Dermis microvascular lymphatic vessel endothelial cell (primary cell): ENCODE measurements at places on chromosomes 2 and 18.

GRCh38 chr2:1745171-1746023, 1.1 kb upstream of the PXDN start:
- no peak for DNase-seq

- peak; percentile 25 for DNase-seq
Observed at GRCh38 chr18:76405681-76406356, 89.2 kb downstream of the ZNF516 start.

- no peak for DNase-seq
Observed at GRCh38 chr2:18404708-18405107, 155.7 kb downstream of the RDH14 start.

DNA sequence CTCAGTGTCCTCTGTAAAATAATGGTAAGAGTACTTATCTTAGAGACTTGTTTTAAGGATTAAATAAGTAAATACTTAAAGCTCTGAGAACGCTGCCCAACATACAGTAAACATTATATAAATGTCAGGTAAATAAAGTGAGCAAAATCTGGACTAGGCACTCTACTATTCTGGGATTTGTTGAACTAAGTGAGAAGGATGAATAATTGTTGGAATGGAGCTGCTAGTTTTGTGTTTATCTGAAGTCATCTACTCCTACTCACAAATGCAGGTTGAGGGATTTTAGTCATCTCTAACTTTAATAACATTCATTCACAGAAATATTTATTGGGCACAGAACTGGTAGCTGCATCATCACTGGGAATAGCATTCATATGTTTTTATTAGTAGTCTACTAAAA, 103.4 kb downstream of the MEIS1 start:
- no peak for DNase-seq

GRCh38 chr18:1002653-1003178, 98.0 kb downstream of the ADCYAP1 start:
- peak; percentile 55 for DNase-seq

- no peak for DNase-seq
Observed at GRCh38 chr2:45816272-45816671, 164.8 kb downstream of the PRKCE start.

GRCh38 chr2:95058989-95059641, 33.6 kb downstream of the MAL start:
- DNase-seq: no peak

DNA sequence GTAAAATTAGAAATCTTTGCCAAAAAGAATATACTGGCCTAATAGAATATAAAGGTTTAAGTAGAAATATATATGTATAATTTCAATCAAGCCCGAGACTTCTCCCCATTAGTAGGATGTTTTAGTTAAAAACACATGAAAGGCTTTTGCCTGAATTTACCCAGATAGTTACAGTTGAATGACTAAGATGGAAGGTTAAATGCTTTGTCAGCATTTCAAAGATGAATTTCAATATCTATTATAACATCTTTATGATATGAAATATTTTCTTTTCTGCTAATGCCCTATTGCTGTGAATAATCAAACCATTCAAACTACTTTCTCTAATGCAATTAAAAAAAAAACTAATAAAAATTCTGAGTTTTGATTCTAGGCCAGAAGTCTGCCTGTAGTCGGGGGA, 18.0 kb upstream of the ABCA12 start:
- no peak for DNase-seq

GRCh38 chr18:35484034-35484433, 13.7 kb downstream of the INO80C start:
- DNase-seq: no peak

- DNase-seq: no peak
Observed at GRCh38 chr2:241279413-241279812, 36.1 kb downstream of the HDLBP start.

GRCh38 chr2:101569886-101570520, 95.1 kb upstream of the RFX8 start:
- no peak for DNase-seq

DNA sequence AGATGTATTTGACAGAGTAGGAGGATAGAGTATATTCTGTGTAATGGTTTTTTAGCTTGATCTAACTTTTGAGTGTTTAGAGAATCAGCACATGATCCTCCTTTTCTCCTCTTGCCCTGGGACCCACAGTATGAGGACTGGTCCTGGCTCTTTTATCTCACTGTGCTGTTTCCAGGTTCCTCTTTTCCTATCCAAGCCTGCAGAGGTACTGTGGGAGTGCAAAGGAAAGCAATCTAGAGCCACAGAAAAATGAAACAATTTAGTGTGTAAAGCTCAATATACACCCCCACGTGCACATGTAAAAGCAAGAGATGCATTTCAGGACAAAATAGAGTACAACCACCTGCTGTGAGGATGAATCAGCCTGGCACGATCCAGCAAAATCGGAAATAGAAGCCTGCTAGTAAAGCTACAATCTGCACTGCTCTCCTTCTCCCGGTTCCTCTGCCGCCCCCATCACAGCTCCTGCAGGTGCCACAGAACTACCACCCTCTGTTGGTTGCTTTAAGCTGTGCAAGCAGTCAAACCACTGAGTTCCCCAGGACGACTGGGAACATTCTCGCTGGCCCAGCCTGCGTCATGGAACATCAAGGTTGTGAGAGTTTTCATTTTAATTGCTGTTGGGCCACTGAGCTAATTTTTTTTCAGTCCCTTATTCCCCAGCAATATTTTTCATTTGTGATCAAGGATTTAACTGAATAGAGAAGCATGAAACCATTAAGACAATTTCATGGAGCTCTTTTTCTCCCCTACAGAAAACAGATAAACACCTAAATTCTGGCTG, 47.8 kb upstream of the MAPRE3 start:
- peak; percentile 59 for DNase-seq

GRCh38 chr2:26575836-26576564, 65.2 kb downstream of the CIB4 start:
- DNase-seq: no peak

DNA sequence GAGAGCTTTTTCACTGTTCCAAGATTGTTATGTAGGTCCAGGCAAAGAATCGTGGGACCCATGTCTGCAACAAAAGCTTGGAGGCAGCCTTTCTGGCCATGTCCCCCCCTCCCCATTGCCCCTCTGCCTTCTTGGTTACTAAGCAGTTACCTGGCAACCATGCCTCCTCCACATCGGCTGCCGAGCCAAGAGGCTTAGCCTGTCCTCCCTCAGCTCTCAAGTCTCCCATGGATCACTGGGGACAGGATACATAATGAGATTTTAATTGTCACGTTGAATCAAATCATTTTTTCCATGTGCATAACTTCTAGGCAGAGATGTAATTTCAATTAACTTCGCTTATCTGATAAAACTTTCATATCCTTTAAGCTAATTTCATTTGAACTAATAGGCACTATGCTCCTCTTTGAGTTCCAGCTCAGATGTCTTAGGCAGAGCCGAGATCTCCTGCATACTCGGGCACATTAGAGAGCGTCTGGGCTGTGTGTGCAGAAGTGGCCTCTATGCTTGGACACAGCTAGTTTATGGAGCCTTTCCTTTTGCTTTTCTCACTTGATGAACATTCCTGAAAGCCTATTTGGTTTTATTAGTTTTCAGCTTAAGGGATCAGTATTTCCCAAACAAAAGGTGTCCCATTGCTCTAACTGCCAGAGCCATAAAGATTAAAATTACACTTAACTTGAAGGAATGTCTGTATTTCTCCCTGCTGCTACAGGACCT, 80.7 kb downstream of the LYPD1 start:
- DNase-seq: no peak

DNA sequence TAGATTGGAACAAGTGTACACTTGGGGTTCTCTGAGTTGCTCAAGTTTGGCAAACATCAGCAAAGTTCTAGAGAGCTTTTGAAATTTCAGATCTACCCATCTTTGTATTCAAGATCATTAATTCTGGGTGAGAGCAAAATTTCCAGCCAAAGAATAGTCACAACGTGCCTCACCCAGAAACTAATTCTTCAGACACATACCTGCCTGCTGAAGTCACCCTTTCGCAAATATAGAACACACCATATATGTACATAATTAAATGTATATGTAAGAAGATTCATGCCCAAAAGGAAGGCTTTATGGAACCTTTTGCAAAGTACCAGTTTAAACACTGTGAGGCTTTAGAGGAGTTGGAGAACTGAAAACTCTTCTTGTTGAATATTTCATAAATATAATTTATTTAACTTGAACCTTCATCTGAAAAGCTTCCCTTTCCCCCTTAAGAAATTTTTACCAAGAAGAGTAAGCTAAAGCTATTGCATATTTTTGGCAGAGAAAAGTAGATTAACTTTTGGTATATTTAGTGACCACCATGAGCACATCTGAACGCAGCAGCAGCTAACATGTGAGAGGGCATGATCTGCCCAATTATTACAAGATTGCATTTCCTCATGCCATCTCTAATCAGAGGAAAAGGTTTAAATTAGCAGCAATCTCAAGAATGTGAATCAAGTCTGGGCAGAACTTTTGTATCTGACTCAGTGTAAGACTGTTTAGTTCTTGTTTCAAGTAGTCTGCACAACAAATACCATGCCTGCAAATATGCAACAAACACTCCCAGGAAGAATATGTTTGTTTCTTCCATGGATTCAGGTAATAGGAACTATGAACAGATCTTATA, 8.2 kb downstream of the RND3 start:
- no peak for DNase-seq

- no peak for DNase-seq
Observed at GRCh38 chr18:10278265-10278664, 176.2 kb upstream of the APCDD1 start.

DNA sequence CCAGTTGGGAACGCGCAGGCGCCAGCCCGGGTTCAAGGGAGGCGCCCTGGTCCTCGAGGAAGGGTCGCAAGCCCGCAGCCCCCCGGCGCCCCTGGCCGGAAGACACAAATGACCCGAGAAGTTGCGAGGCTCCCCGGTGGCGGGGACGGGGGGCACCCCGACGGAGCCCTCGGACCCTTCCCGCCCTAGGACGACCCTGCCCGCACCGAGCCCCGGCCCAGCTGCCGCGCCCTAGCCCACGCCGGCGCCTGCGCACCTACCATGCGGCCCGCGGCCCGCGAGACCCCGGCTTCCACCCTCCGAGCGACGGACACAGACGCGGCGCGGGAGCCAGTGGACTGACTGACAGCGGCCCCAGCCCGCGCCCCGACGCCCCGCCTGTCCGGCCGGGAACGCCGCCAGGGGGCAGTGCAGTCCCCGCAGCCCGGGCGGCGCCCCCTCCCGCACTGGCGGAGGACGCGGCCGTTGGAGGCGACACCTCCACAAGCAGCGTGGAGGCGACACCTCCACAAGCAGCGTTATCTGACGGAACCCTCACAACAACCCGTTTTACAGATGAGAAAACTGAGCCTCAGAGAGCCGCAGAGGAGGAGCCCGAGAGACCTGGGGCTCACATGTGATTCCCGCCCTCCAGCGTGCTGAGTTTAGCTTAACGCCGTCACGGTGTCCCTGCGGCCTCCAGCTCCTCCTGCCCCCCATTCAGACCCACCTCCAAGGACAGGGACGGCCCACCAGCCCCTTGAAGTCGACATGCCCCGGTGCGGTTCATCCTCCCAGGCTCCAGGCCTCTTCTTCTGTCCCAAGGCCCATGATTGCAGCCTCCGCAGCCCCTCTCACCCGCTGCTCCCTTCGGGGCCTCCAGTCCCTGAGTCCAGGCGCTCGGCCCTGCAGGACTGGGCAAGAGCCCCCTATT, at the start of gene NMUR1:
TSS of gene NMUR1 (minus strand) at position 347 of the 913 bp plus-strand sequence. CDS start at position 263, 84 bp downstream.
- DNase-seq: no peak

GRCh38 chr2:85185431-85185940, 52.3 kb downstream of the TCF7L1 start:
- no peak for DNase-seq

- no peak for DNase-seq
Observed at GRCh38 chr2:15511686-15512085, 49.4 kb downstream of the NBAS start.

GRCh38 chr18:7025194-7025593, 92.4 kb downstream of the LAMA1 start:
- no peak for DNase-seq

GRCh38 chr2:237637429-237638135, 10.2 kb downstream of the LRRFIP1 start:
- DNase-seq: no peak

GRCh38 chr2:27572439-27572838, 10.4 kb upstream of the ZNF512 start:
- DNase-seq: no peak

DNA sequence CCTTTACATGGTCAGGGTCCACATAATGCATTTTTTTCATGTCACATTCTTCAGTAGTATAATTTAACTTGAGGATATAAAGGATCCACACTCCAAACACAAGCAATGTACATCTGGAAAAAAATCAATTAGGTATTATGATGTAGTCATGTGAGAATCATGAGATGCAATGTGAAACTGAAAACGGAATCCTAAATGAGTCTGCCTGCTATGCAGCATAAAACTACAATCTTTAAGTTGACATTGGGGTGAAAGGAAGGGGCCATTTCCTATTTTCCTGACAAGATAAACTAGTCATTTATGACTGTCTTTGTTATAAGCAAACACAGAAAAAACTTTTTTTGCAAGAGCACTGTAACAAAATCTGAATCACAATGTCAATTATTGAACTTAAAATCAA, 27.6 kb downstream of the ST3GAL5 start:
- peak; percentile 48 for DNase-seq

DNA sequence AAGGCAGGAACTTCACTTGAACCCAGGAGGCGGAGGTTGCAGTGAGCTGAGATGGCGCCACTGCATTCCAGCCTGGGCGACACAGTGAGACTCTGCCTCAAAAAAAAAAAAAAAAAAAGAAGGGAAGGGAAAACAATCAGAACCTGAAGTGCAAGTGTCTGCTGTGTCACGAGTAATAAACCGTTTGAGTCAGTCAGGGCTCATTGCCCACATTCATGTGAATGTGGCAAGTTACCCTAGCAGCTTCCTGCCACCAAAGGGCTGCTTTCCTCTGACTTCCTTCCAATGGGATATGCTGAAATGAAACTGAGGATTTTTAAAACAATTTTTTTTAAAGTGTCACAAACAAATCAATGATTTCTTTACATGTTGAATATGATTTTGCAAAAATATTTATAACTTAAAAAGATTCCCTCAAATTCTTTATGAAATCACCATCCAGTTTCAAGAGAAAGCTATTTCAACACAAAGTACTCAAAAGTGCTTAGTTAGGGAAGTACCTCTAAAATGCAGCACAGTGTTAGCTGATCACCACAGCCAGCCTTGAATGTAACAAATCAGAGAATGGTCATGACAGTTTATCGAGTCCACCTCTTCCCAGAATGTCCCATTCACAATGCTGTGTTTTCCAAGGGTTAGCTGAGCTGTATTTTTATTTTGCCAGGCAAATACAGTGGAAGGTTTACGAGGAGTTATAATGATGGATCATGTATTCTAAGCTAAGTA, 36.4 kb downstream of the WDSUB1 start:
- peak; percentile 78 for DNase-seq

GRCh38 chr2:220708366-220708765, 863.7 kb downstream of the EPHA4 start:
- no peak for DNase-seq

GRCh38 chr2:54655046-54655809, 68.2 kb upstream of the EML6 start:
- no peak for DNase-seq

DNA sequence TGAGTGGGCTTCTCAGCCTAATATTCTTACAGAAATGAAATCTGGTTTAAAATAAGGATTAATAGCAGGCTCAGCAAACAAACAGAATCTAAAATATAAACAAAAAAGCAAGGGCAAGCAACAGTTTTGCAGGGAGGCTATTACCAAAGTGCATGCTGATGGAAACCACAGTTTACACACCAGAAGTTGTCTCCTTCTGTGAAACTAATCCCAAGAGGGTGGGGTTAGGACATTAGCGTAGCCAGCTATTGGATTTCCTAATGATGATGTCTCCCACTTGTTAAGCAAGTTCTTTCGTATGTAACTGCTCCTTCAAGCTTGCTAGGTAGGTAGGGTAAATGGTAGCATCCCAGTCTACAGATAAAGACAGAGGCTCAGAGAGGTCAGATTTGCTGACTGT, 65.0 kb upstream of the TSPYL6 start:
- no peak for DNase-seq

- peak; percentile 71 for DNase-seq
Observed at GRCh38 chr18:9673296-9674251, 34.5 kb upstream of the RAB31 start.
